ENCODE measurements at places on chromosomes 11 and 22.

GRCh38 chr11:2196970-2197770, 25.6 kb upstream of the TH start:
- peak; percentile 86 for DNase-seq

GRCh38 chr22:41603873-41604332, 14.3 kb upstream of the PMM1 start:
- no peak for DNase-seq

DNA sequence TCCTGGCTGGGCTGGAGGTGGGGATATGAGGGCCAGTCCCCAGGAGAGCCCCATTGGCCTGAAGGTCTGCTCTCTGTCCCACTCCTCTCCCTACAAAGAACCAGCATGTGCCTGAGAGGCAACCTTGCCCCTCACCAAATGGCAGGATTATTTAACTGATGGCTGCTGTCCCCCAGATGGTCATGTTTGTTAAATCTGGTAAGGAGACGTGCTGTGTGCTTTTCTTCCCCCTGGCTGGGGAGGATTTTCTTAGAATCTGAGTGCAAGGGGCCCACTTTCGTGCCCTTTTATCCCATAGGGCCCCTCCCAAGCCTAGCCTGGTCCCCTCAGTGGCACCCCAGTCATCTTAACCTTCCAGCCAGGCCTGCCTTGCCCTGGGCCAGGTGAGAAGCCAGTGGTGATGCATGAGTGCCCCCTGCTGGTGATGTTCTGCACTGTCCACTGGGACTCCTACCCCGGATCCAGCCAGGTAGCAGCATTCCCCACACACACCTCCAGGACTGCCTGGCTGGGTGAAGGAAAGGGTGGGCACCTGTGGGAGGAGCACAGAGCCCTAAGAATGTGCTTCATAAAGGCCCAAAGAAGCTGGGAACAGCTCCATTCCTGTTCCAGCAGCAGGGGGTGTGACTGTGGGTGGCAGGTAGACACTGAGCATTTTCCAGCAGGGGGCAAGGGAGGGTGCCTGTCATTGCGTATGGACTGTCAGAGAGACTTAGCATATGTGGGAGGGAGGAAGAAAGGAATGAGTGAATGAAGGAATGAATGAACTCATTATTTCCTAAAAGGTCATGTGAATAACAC, 28.9 kb downstream of the MFNG start:
- DNase-seq, result peak; percentile 57

- DNase-seq, result no peak
Measured at GRCh38 chr11:133636711-133637355, 104.5 kb upstream of the OPCML start.

All from H54 (cell line).